ENCODE measurements at places on chromosomes 7 and 10. TPM values are rescaled to one million over a fixed set of nuclear protein-coding genes. Genes with fewer than 3 reads are reported as not detected.

GRCh38 chr7:51276091-51276605 is 40.5 kb downstream of the COBL start:
- no peak for DNase-seq

DNA sequence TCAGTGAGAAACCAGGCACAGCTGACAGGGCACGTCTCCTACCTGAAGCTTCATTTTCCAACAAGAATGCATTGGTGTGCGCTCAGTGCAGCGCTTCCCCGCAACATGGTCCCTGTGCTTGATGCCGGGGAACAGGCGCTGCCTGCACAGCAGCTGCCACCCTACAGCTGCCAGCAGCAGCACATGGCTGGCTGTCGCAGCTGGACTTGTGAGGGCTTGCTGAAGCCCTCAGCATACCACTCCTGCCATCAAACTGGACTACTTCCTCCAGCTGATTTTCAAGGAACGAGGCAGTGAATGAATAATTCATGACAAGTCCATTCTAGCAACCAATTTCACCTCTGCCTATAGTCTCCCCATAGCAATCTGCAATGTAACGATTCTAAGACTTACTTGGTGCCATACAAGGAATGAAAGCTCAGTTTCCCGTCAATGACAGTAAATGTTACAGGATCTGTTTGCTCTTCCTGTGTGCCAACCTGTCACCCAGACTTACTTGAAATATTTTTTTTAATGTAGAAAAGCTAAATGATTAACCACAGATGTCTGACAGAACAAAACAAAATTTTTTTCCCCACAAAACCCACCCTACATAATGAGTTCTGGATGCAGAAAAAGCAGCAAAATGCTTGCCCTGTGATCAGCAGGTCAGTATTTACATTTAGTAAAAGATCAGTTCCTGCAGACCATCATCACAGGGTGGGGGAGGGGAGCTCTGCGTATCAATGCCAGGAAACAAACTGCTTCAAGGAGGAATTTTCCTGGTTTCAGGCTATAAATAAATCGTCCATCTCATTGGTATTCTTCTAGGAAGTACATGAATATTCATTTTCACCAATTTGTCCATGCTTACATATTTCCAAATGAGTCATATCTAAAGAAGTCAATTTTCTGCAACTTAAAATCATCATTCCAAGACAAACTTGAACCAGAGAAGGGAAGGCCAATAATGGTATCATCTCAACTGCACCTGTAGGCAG is 140.6 kb downstream of the ALOX5 start:
- DNase-seq, result peak; percentile 11

GRCh38 chr10:103327906-103328305 is 23.0 kb downstream of the PCGF6 start:
- no peak for DNase-seq

GRCh38 chr10:13859979-13860654 is 273.4 kb downstream of the PRPF18 start:
- no peak for DNase-seq

GRCh38 chr7:135913404-135913803 is 63.8 kb downstream of the MTPN start:
- no peak for DNase-seq

GRCh38 chr7:143505838-143506237 is 28.2 kb downstream of the TAS2R41 start:
- DNase-seq, result no peak

DNA sequence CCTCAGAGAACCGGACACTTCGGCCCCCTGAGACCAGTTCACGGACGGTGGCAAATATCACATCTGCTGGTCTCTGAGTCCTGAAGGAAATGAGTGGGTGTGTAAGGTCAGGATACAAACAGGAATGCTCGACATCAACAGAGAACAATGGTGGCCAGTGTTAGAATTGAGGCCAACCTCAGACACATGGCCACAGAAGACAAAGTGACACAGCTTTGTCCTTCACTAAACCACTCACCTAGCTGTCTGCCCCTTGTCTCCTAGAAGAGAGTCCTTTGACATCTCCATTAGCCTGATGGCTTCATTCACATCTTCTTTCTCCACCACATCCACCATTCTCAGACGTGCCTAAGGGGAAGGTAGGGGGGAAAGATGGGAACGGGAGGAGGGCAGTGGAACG is 4.3 kb downstream of the COPS6 start:
- no peak for DNase-seq

Gene ZNF425
- 1.2 TPM for total RNA-seq

Gene TRPV5
- total RNA-seq, result not detected

Gene PPRC1
- 17.5 TPM for total RNA-seq

Gene DRGX
- not detected for total RNA-seq

Gene C10orf62
- total RNA-seq, result not detected

Gene ENO4
- total RNA-seq, result not detected

Gene PIK3AP1
- 3.2 TPM for total RNA-seq

All from gastrocnemius medialis (tissue), 4 donors.